T-helper 17 cell (primary cell): ENCODE measurements at places on chromosomes 5 and 9. TPM values are rescaled to one million over a fixed set of nuclear protein-coding genes. Genes with fewer than 3 reads are reported as not detected.

Gene C9orf153
- 0.92 TPM for total RNA-seq

Gene HBEGF
- total RNA-seq = 3.2 TPM

Gene GRIN1
- total RNA-seq = not detected

Gene ITGA2
- 1.8 TPM for total RNA-seq

Gene SLC1A1
- total RNA-seq = 0.07 TPM

Gene PCDHA1
- total RNA-seq = not detected

Gene FEM1C
- total RNA-seq = 31.3 TPM

Gene SLC22A4
- not detected for total RNA-seq

DNA sequence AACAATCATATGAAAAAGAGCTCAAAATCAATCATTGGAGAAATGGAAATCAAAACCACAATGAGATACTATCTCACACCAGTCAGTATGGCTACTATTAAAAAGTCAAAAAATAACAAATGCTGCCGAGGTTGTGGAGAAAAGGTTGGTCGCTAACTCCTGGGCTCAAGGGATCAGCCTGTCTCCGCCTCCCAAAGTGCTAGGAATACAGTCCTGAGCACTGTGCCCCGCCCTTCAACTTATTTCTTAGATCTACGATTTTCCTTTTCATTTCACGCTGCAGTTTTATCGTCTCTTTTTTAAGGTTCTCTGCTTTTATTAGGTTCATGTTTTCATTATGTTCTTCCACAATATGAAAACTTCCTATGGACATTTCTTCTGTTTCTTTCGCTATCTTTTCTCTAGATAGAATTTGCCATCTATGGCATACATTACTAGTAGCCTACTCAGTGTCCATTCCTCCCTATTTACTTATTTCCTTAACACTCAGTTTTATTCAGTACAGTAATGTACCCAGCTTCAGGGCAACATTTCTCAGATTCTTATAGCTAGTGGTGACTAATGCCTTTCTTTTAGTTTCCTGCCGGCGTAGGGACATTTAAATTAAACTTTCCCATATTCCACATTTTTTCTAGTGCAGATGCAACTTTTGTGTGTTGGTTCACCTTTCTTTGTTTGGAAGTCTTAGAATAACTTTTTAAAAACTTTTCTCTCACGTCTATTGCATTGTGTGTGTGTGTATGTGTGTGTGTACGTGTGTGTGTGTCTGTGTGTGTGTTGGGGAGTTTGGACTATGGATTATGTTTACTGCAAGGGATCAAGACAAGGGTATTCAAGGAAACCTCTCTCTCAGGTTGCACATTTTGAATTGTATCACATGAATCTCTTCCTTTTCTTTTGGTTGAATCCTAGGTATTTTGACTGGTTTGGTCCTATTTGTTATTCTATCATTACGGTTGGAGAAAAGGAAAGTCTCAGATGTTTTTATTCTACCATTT, 21.6 kb upstream of the FBN2 start:
- H3K4me3 ChIP-seq = no peak overlapping the region
- no peaks in the 10 kb centered on the region for H3K27me3 ChIP-seq

DNA sequence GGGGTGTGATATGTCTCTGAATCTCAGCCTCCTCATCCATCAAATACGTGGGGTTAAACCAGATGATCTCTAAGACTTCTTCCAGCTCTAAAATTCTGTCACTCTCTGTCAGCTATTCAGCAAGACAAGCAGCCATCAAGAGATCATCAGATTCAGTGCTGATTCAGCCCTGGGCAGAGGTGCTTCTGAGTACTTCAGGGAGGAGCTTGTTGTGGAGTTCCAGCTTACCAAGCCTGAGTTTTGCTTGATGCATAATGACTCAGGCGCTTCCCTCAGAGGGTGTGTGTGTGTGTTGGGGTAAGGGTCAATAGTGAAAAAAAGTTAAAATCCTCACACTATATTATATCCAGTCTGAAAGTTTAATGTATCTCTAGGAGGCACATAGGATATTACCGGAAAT, 29.6 kb upstream of the TAF1L start:
- no peaks in the 10 kb centered on the region for H3K4me1 ChIP-seq
- peaks cover 26% of the 10 kb centered on the region for H3K27me3 ChIP-seq
- no peaks in the 10 kb centered on the region for H3K36me3 ChIP-seq
- DNase-seq = no peak
- no peak overlapping the region for H3K27ac ChIP-seq
- H3K4me3 ChIP-seq = no peak overlapping the region

DNA sequence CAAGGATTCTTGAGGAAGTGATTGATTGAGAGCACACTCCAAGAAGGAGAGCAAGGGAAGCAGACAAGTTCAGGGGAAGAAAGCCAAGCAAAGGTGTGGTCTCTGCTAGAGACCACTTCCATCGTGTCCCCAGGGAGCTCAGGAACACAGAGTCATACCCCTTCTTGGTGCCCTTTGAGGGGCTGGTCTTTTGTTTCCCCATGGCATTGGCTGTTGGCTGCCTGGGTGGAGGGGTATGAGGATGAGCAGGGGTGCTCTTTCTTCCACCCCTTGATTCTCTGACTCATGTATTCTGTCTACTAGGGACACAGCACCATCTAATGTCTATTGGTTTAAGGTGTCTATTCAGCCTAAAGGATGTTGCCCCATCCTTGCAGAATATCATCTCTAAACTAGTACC, 11.5 kb upstream of the SPOCK1 start:
- DNase-seq = no peak
- no peaks in the 10 kb centered on the region for H3K4me1 ChIP-seq
- peaks cover 25% of the 10 kb centered on the region for H3K27me3 ChIP-seq

GRCh38 chr9:71767776-71768321, 464 bp downstream of the CEMIP2 start:
- peaks cover 50% of the 10 kb centered on the region for H3K4me1 ChIP-seq
- H3K36me3 ChIP-seq = peaks cover 2% of the 10 kb centered on the region
- DNase-seq = no peak
- peak overlapping the region; percentile 95 for H3K27ac ChIP-seq
- H3K4me3 ChIP-seq = peak overlapping the region; percentile 98

- peak overlapping the region; percentile 97 for H3K27ac ChIP-seq
- H3K4me1 ChIP-seq = peaks cover 59% of the 10 kb centered on the region
- H3K4me3 ChIP-seq = peak overlapping the region; percentile 81
Observed at GRCh38 chr5:172115541-172115982, 72.5 kb downstream of the STK10 start.

DNA sequence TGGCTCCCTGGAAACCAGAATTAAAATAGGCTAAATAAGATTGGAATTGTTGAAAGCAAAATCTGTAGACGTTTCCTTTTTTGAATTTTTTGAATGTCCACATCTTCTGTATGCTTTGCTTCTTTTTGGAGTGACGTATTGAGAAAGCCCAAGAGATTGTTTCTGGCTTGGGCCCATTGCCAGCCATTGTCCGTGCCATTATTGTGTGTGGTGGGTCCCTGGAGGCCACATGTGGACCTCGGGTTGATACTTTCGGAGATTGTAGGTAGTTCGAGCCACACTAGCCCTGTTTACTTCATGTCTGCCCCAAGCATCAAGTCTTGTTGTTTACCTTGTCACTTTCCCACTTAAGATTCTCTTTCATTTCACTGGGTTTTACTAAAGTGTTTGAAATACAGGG, 106.0 kb downstream of the PALM2AKAP2 start:
- DNase-seq = no peak
- no peak overlapping the region for H3K4me3 ChIP-seq
- H3K36me3 ChIP-seq = no peaks in the 10 kb centered on the region
- peaks cover 17% of the 10 kb centered on the region for H3K4me1 ChIP-seq

DNA sequence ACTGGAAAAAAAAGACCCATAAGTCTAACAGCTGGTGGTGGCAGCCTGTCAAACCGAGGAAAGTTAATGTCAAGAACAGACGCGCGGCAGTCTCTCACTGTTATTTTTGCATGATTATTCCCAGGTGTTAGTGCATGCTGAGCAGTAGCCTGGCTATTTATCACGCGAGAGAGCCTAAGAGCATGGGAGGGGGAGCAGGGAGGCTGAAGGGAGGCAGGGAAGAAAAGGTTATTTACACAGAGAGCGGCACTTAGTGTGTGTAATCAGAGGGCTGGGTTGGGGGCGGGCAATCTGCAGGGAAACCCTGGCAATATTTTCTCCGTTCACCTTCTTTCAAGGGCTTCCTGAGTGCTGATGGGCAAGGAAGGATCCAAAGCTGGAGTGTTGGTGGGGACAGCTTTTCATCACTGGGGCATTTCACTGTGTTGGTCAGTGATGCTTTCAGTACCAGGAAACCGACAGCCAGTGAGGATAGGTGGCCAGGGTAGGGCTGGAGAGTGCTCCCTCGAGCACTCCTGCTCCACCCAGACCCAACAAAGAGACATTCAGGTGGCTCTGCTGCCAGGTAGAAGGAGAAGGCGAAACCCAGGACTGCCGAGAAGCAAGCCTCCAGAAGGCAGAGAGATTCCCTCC, 39.6 kb downstream of the ZNF608 start:
- DNase-seq = no peak
- H3K4me3 ChIP-seq = no peak overlapping the region
- H3K36me3 ChIP-seq = no peaks in the 10 kb centered on the region
- peaks cover 12% of the 10 kb centered on the region for H3K27me3 ChIP-seq

DNA sequence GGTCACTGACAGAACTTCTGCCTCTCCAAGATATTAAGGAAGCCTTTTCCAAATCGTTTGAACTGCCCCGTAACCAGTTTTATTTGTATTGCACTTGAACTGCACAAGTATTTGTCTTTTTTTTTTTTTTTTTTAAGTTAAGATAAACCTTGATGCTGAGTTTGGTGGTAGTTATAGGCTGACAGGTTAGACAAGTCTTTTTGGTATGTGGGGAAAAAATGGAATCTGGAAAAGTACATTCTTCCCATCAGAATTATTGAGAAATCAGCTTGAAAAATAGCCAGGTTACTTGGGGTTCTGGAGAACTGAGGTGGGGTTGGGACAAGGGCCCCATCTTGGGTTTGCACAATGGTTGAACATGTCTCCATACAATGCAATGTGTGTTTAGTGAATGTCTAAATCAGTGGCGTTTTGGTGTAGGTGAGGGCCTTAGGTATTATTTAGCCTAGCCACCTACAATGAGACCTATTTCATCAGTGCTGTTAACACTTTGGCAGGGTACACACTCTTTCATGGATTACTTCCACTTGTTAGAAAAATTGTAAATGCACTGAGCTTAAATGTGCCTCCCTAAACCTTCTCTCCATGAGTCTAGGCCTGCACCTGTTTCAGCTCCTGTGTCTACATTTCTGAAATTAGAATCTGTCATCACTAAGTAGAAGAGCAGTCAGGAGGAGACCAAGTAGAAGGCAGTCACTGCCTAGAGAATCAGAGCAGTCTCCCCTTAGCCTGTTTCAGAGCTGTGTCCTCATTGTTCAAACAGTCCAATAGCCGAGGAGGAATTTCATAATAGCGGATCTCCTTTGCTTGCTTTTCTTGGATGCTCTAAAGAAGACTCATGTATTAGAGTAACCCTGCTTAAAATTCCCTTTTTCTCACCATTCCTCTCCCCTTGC, 140.0 kb upstream of the HMHB1 start:
- peaks cover 15% of the 10 kb centered on the region for H3K27me3 ChIP-seq
- H3K4me1 ChIP-seq = no peaks in the 10 kb centered on the region
- H3K4me3 ChIP-seq = no peak overlapping the region
- DNase-seq = no peak
- H3K36me3 ChIP-seq = no peaks in the 10 kb centered on the region

- H3K4me1 ChIP-seq = peaks cover 3% of the 10 kb centered on the region
- peaks cover 22% of the 10 kb centered on the region for H3K27me3 ChIP-seq
- H3K36me3 ChIP-seq = no peaks in the 10 kb centered on the region
- no peak overlapping the region for H3K27ac ChIP-seq
- DNase-seq = no peak
Observed at GRCh38 chr5:79847561-79847960, 143.5 kb downstream of the MTX3 start.

DNA sequence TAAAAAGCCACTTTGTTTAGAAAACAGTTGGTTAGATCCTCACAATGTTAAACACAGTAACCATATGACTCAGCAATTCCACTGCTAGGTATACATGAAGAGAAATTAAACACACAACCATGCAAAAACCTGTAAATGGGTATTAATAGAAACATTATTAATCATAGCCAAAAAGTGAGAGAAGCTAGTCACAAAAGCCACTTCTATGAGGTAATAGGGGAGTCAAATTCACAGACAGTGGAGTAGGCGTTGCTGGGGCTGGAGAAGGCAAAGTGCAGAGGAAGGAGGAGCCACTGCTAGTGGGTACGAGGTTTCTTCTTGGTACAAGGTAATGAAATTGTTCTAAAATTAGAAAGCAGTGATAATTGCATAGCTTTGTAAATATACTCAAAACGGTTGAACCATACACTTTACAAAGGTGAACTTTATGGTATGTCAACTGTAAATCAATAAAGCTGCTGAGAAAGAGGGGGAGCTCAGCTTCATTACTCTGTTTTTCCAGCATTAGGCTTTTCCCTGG, 364.4 kb downstream of the GADD45G start:
- H3K27me3 ChIP-seq = peaks cover 26% of the 10 kb centered on the region
- no peak for DNase-seq
- no peaks in the 10 kb centered on the region for H3K4me1 ChIP-seq
- H3K27ac ChIP-seq = no peak overlapping the region
- no peaks in the 10 kb centered on the region for H3K36me3 ChIP-seq

GRCh38 chr5:82812575-82812974, 264.6 kb downstream of the TMEM167A start:
- no peaks in the 10 kb centered on the region for H3K4me1 ChIP-seq
- no peak overlapping the region for H3K4me3 ChIP-seq
- no peak for DNase-seq
- peaks cover 5% of the 10 kb centered on the region for H3K27me3 ChIP-seq
- H3K36me3 ChIP-seq = no peaks in the 10 kb centered on the region
- no peak overlapping the region for H3K27ac ChIP-seq
